Activated CD4-positive, alpha-beta T cell treated with anti-CD3 and anti-CD28 coated beads, Interleukin-2, Interleukin-6, amounts not matched to agents 100 ng/mL and 50 ng/mL, durations not matched to agents 16 hours and 8 hours (primary cell): ENCODE measurements at places on chromosomes 16 and 17.

- no peak for DNase-seq
Measured at GRCh38 chr17:43770957-43771356, 7.8 kb downstream of the DUSP3 start.

- DNase-seq, result no peak
Measured at GRCh38 chr17:80931421-80932265, 60.0 kb upstream of the CHMP6 start.

GRCh38 chr17:36691606-36692005, 90.2 kb downstream of the MRM1 start:
- no peak for DNase-seq

GRCh38 chr16:53100131-53100748, 45.4 kb downstream of the CHD9 start:
- no peak for DNase-seq

GRCh38 chr17:60947100-60947499, 269.4 kb downstream of the BCAS3 start:
- no peak for DNase-seq

- DNase-seq, result no peak
Measured at GRCh38 chr17:50259477-50260324, 14.6 kb upstream of the TMEM92 start.

GRCh38 chr17:39171933-39172332, 6.0 kb upstream of the ARL5C start:
- no peak for DNase-seq

- DNase-seq, result no peak
Measured at GRCh38 chr16:85945424-85945751, 46.4 kb downstream of the IRF8 start.

- no peak for DNase-seq
Measured at GRCh38 chr16:20611975-20612481, 35.9 kb upstream of the ACSM2B start.

DNA sequence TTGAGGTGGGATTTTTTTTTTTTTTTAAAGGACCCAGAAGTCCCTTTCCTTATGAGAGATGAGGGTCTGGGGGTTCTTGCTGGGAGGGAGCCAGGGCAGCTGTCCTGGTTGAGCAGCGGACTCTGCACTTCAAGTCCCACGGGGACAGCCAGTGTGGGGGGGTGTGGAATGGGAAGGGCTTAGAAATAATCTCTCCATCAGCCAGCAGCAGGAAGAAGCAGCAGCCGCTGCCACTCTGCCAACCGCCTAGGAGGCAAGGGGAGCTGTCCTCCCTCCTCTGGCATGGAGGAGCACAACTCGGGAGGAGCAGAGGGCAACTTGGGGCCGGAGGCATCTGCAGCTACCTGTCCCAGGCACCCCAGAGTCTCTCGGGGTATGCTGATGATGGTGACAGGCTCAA, at the start of gene KCNG4:
KCNG4 (minus strand) TSS at position 104 of the 400 bp plus-strand sequence. CDS start 2,527 bp downstream, outside the sequence.
- DNase-seq, result no peak

DNA sequence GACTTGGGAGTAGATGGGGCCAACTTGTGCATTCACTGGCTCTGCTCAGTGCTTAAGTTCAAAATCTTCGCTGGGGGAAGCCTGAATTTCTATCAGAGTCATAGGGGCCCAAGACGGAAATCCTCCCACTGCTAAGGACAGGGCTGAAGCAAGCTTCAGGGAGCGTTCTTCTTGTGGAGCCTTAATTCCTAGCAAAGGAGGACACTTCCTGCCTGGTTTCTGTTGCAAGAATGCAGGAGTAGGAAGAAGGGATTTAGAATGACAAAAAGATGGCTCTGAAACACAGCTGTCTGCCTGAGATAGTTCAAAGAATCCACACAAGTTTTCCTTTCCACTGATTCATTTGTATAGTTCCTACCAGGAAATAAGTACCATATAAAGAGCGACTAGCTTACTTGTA, 26.4 kb downstream of the PSME3IP1 start:
- DNase-seq, result no peak

DNA sequence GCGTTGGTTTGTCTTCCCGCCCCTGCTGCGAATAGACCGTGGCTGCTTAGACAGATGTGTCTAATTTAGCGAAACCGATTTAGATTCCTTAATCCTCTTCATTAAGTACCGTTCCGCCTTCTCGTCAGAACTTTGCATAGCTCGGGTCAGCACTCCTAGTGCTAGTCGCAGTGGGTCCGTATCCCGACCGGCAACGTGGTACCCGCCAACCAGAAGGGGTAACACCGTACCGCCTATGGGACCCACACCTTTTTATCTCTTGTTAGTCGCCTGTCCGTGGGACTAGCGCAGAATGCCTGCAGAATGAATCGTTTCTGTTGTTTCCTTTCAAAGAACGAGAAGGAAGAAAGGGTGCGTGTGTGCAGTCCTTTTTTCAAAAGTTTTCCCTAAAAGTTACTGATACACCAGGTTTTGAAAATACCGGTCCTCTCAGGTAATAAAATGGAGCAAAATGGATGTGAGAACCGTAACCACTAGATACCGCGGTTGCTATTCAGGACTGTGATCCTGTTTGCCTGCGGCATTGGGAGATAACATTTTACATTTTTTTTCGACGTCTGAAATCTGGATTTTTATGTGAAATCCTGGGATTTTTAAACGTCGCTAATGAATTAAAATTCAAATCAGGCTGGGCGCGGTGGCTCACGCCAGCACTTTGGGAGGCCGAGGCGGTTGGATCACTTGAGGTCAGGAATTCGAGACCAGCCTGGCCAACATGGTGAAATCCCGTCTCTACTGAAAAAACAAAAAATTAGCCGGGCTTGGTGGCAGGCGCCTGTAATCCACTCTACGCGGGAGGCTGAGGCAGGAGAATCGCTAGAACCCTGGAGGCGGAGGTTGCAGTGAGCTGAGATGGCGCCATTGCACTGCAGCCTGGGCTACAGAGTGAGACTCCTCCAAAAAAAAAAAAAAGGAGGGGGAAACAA, 998 bp upstream of the SRSF1 start:
- DNase-seq, result no peak

GRCh38 chr16:16019488-16019887, 70.1 kb downstream of the ABCC1 start:
- no peak for DNase-seq

DNA sequence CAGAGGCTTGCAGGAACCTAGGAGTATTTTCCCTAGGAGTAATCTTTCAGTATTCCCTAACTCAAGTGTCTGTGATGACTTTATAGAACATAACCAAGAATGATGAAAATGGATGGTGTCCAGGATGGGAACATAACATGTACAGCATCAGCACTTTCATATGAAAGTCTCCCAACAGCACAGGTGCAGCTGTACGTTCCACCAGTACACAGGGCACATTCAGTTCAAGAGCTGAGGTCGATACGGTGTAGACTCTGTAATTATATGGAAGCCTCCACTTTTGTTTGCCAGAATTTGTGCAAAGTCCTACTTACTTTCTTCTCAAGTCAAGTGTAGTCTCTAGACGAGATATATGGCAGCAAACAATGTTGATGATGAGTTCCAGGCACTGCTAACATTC, 46.2 kb upstream of the CRYM start:
- no peak for DNase-seq

DNA sequence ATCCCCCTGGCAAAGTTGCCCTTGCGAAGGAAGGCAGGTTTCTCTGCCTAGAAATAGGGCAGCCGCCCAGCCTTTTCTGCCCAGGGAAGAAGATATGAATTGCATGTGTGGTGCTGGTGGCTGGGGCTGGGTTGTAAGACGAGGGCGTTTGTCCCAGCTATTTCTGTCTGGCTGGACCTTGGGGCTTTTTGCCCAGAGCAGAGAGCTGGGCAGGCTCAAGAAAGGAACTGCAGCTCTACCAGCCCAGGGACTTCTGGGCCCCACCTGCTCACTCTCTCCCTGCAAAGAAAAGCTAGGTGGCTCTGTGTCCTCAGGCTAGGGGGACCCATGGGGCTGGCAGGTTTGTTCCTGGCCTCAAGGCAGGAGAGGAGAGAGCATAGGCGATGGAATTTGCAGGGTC, 586 bp downstream of the CACNG1 start:
- no peak for DNase-seq

DNA sequence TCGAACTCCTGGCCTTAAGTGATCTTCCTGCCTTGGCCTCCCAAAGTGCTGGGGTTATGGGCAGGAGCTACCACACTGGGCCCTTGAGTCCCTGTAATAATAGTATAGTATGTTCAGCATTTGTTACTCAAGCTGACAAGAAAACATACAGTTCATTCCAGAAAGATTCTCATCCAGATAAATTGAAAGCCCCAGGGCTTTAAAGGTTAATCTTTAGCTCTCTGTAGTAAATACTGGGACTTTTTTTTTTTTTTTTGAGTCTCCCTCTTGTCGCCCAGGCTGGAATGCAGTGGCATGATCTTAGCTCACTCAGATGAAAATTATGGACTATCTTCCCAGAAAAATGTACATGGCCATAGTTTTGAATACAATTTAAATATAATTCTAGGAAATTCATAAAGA, 11.0 kb downstream of the BRCA1 start:
- DNase-seq, result no peak

GRCh38 chr17:7204336-7204735, 15.3 kb downstream of the DLG4 start:
- DNase-seq, result no peak

DNA sequence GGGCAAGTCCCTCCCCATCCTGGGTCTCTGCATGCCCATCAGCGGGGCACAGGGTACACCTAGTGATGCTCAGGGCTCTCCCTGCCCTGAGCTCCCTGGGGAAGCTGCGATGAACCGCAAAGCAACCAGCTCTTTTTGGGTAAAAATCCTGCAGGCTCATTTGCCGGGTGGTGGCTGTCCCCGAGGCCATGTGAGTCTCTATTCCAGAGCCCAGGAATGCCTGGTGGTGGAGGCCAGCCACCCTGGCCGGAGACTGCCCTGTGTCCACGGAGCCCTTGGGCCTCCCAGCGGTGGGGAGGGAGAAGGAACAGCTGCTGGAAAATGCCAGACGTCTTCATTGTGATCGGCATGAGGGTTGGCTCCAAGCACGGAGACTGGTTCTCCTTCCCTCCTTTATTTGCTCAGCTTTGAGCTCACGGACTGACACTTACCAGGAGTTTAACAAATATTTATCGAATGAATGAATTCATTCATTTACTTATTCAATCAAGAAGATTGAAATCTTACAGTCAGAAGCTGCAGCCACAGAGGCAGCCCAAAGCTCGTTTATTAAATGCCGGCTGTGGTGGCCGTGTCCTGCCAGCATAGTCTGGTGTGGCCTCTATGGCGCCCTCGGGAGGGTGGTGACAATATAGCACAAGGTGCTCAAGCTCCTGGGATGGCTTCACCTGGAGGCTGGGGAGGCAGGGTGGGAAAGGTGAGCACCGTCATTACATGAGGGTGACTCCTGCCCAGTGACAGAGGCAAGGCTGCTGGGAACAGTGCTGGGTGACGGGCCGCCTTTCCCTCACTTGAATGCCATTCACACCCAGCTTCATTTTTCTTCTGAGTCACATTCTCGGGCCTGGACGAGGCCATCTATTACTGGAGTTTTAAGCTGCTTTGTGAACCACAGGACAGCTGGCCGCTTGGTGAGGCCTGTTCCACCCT, 31.1 kb upstream of the JPH3 start:
- peak; percentile 16 for DNase-seq

DNA sequence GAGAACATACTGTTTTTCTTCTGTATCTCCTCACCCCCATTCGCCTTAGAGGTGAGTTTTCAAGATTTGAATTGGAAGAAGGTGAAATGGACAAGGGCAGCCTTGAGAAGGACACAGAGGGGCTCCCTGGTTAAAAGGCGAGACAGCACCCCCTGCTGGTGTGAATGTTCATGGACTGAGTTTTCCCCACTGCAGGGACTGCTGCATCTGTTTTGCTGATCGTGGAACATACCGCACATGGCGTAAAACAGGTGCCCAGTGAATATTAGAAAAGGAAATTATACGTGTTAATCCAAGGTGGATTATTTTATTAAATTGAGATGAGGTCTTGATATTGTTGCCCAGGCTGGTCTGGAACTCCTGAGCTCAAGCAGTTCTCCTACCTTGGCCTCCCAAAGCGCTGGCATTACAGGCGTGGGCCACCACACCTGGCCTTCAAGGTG, 54.5 kb downstream of the NDE1 start:
- peak; percentile 75 for DNase-seq

DNA sequence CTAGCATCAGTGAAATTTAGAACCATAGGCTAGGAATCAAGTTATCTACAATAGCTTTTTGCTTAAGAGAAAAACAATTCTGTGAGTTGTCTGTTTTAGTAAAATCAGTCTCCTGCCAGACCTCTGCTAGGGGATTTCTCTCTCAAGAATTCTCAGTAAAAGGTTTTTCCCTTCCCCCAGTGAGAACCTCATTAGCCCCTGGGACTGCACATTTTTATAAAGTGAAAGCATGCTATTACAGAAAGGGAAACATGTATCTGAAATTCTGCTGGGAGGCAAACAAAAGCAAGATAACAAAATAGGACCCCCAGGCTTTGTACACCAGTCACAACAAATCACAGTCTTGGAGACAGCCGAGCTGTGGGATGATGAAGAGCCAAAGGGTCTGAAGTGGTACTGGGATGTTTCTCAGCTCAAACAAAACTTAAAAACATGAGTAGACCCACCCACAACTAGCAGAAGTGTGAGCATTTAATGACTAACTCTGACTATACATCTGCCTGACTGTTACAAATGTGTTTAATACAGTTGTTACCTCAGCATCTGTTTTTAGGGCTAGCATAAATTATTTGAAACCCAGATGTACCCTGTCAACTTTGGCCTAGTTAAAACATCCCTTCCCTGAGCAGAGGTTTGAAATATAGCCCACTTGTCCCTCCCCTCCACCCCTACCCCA, 20.0 kb upstream of the GLG1 start:
- peak; percentile 26 for DNase-seq

GRCh38 chr17:54096216-54096615, 273.5 kb downstream of the KIF2B start:
- DNase-seq, result no peak

DNA sequence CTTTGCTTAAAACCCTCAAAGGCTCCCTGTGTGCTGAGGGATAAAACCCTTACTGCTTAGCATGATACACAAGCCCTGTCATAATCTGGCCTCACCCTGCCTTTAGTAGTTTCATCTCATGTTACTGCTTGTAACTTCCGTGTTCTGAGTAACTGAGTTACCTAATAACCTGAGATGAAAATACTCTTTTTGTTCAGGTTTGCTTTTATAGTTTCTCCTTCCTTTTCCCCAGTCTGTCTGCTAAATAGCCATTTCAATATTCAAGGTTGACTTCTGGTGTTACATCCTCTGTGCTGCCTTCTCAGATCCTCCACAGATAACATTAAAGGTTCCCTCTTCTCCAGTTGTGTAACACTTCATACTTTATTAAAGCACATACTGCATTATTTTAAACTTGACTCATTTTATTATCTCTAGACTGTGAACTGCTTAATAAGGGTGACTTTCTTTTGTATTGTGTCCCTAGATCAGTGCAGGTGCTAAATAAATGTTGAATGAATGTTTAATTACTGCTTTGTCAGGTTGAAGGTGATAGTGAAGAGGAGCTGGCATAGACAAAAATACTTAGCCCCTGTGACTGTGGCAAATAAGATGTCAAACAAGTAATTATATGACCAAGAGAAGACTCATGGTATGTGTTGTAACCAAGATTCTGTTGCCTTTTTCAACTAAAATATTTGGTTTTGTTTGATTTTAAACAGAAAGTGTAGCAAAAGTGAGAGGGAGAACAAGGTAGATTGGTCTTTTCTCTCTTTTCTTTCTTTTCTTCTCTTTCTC, 47.8 kb downstream of the NFAT5 start:
- DNase-seq, result no peak

GRCh38 chr17:55426851-55427586, 5.4 kb upstream of the MMD start:
- no peak for DNase-seq
